ENCODE measurements at places on chromosomes 5 and 9. TPM values are rescaled to one million over a fixed set of nuclear protein-coding genes. Genes with fewer than 3 reads are reported as not detected.

MROH2B gene
- total RNA-seq = not detected

GARNL3 gene
- 6.7 TPM for total RNA-seq

ANKRD31 gene
- not detected for total RNA-seq

TAS2R1 gene
- total RNA-seq = not detected

ST6GALNAC4 gene
- 18.5 TPM for total RNA-seq

DNA sequence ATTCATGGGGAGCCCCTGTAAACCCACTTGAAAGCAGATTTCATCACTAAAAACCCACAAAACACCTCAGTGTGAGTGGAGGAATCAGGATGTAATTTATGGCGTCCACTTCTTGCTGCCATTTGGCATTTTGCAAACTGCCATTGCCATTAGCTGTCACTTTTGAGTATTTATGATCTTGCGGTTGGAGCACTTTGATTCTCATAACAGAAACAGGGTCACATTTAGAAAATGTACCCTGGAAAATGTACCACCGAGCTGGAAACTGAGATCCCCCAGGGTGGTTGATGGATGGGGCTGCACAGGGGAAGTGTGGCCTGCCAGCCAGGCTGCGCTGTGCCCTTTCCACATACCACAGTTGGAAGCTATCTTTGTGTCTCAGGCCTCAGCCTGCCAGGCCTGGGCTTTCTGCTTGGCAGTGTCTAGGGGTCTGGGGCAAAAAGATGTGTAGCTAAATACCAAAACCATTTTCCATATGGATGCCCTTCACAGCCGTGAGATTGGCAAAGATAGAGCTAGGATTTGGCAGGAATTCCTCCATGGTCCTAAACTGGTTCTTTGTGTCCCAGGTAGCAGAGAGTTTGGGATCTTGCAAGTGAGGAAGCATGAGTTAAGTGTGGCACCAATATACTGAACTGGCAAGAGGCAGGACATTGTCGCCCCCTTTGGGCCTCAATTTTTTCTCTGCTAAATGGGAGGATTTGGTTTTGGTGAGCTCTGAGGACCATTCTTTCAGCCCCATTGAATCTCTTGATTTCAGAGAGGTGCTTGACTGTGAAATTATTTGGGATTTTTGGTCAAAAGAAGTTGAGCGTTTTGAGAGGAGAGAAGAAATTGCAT is 46.2 kb downstream of the GALNT10 start:
- DNase-seq = no peak

- no peak for DNase-seq
These were observed 20.8 kb downstream of the ZNF366 start for GRCh38 chr5:72486371-72486770.

DNA sequence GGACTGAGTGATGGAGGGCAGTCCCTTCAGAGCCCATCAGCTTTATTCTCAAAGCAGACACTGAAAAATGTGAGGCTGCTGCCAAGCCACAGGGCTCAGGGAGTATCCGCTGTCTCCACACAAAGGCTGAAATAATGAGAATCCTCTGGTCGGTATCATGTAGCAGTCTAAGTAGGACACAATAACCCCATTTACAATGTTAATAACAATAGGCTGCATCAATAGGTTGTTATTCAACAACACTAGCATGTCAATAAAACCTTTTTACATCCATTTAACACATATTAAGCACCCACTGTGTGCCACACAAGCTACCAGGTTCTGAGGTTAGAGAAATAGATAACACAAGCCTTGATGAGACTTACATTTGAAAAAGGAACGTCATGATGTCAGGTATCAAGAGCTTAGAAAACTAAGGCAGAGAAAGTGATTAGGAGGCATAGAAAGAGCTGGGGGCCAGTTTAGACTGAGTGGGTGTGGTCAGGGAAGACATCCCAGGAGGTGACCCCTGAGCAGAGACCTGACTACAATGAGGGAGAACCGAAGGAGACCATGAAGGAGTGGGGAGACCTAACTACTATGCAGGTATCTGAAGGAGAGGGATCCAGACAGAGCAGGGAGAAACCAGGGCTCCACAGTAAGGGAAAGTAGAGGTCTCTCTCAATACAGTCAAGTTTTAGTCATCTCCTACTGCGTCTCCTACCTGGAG is 140.1 kb upstream of the GRIA1 start:
- peak; percentile 13 for DNase-seq

GRCh38 chr5:4868140-4868735 is 271.9 kb upstream of the ADAMTS16 start:
- DNase-seq = peak; percentile 88

- no peak for DNase-seq
These were observed 68.6 kb downstream of the MLLT3 start for GRCh38 chr9:20553558-20554149.

DNA sequence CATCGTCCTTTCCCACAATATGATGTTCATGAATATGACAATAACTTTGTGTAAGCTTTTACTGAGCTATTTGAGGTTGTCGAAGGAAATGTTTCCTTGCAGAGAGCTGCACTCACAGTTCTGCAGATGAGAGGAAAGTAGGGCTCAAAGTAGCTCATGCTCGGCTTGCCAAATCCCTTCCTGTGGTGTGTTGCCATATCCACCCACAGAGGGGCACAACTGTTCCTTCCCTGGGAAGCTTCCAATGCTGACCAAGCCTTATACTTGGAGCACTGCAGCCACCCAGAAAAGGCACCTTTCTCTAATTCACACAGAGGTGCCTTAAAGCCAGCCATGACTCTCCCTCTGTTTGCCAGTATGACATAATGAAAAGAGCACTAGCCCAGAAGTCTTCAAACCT is 390.3 kb downstream of the CAAP1 start:
- DNase-seq = peak; percentile 54

DNA sequence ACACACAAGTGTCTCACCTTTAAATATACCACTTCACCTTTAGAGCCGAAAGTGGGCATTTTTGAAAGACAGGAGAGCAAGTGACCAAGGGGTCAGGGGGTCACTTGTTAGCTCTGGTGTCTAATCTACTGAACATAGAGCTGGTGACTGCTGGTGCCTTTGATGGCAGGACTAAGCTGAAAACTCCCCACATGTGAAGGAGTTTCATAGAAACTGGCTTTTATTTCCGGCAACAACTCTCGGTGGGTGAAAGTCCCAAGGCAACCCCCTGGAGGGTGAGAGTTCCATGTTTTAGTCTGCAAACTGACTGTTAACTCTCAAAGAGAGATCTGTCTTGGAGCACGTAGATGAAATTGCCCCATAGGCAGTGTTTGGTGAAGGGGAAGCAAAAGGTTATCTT is 466.9 kb downstream of the DMRTA1 start:
- DNase-seq = no peak

GRCh38 chr5:115480271-115480670 is 64.3 kb downstream of the FEM1C start:
- no peak for DNase-seq

GRCh38 chr9:111900858-111901612 is 4.4 kb downstream of the UGCG start:
- DNase-seq = no peak

Measured in H7 (cell line).